ENCODE measurements at places on chromosomes 2 and 18. TPM values are rescaled to one million over a fixed set of nuclear protein-coding genes. Genes with fewer than 3 reads are reported as not detected.

DNA sequence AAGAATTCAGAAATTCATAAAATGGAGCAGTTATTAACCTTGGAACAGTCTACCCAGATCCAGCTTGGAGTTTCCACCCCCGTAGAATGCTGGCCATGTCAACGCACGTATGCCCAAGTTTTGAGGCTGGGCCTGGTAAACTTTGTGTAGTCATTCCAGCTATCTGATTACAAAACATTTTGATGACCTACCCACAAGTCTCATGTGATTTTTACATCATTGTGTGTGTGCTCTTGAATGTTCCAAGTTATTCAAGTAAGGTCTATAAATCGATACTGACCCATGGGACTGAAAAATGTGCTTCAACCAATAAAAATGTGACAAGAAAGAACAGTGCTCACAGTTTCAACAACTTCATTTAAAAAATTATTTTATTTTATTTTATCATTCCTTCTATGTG is 32.5 kb upstream of the ICOS start:
- DNase-seq = no peak

The C2orf81 gene
- 0.34 TPM for total RNA-seq

The TLX2 gene
- total RNA-seq = not detected

DNA sequence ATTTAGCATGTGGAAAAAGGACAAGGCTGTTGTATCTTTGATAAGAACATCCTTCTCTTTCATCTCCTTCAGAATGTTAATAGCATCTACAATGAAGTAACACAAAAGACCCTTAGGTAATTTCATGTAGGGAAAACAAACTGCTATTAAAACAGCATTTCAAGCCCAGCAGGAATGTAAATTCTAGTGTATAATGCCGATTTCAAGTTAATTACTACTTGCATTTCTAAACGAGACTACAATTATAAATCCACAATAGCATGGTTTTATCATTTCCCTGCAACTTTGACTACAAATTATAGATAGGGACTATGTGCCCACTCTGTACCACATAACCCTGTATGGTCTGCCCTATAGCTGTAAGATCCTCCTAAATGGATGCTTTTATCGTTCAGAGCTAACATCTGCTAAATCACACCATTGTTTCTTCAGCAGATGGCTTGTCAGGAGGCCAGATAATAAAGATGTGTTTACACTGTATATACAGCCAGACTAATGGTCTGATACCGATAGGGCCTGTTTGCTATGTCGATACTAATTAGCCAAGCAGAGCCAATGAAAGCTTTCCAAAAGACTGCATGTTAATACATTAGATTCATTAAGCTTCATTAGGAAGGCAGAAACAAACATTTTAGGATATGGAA is 51.9 kb downstream of the LRPPRC start:
- DNase-seq = no peak

- no peak for DNase-seq
Observed at GRCh38 chr2:235594964-235595363, 101.1 kb downstream of the AGAP1 start.
